ENCODE measurements at places on chromosomes 13 and 19.

GRCh38 chr19:39671739-39672363, 16.1 kb downstream of the LGALS16 start:
- peak; percentile 28 for DNase-seq

DNA sequence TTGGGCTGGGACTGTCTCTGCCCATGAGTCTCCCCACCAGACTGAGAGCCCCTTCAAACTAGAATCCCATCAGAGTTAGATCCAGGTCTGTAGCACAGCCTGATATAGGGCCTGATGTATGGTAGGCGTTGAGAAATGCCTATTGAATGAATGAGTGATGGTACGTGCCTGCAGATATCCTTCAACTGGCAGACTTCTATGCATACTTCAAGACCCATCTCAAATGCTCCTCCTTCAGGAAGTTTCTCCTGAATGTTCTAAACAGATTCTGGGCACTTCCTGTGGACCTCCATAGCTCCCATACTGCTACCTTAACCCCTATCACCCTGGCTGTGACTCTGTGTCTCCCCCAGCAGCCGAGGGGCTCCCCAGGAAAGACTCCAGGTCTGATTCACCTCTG, 48.2 kb downstream of the KCNC3 start:
- DNase-seq, result no peak

DNA sequence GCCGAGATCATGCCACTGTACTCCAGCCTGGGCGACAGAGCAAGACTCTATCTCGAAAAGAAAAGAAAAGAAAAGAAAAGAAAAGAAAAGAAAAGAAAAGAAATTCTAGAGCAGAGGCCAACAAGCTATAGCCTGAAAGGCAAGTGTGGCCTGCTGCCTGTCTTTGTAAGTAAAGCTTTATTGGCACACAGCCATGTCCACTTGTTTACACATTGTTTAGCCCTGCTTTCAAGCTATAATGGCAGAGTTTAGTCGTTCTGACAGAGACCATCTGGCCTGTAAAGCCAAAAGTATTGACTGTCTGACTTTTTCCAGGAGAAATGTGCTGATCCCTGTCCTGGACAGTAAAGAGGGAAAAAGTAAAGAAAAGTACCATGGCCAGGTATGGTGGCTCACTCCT, 18.3 kb downstream of the NWD1 start:
- peak; percentile 34 for DNase-seq

GRCh38 chr13:108166078-108166477, 49.3 kb downstream of the LIG4 start:
- no peak for DNase-seq

All from NCI-H2107 (cell line).